ENCODE measurements at places on chromosomes 3 and 15. TPM values are rescaled to one million over a fixed set of nuclear protein-coding genes. Genes with fewer than 3 reads are reported as not detected.

- H3K27me3 ChIP-seq, result peaks cover 15% of the 10 kb centered on the region
- no peak overlapping the region for H3K4me3 ChIP-seq
- no peaks in the 10 kb centered on the region for H3K36me3 ChIP-seq
- peaks cover 19% of the 10 kb centered on the region for H3K4me1 ChIP-seq
Measured at GRCh38 chr15:52114261-52115055, 1.9 kb upstream of the BCL2L10 start.

Gene INSYN1
- not detected for total RNA-seq

Gene RHCG
- not detected for total RNA-seq

DNA sequence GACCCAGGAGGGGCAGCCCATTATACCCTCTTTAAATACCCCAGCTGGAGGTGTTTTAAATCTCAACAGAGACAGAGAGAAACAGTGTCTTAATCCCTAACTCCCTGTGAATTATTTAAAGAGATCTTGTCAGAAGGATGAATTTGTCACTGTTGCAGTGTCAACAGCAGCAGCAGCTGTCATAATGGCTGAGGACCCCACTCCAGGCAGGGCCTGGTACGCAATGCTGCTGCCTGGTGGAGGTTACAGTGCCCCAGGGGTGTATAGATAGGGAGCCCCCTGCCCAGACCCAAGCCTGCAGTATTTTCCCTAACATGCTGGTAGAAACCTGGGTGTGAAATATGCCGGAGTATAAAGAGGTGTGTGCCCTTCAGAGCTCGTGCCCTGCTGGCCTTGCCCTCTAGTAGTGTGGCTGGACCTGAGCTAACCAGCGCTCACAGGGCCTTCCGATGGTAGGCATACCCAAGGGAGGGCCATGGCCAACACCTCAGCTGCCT, 143.0 kb downstream of the EPHB1 start:
- DNase-seq, result no peak
- no peaks in the 10 kb centered on the region for H3K36me3 ChIP-seq
- H3K27me3 ChIP-seq, result peaks cover 3% of the 10 kb centered on the region
- H3K4me3 ChIP-seq, result no peak overlapping the region
- H3K27ac ChIP-seq, result no peak overlapping the region
- H3K4me1 ChIP-seq, result no peaks in the 10 kb centered on the region

Gene RBP2
- total RNA-seq, result not detected

- DNase-seq, result no peak
- no peak overlapping the region for H3K4me3 ChIP-seq
- no peaks in the 10 kb centered on the region for H3K27me3 ChIP-seq
- no peaks in the 10 kb centered on the region for H3K36me3 ChIP-seq
Measured at GRCh38 chr3:176469694-176470205, 727.5 kb downstream of the TBL1XR1 start.

- H3K36me3 ChIP-seq, result peaks cover 6% of the 10 kb centered on the region
- no peaks in the 10 kb centered on the region for H3K27me3 ChIP-seq
- peak overlapping the region; percentile 80 for H3K27ac ChIP-seq
- H3K4me1 ChIP-seq, result peaks cover 41% of the 10 kb centered on the region
- no peak for DNase-seq
Measured at GRCh38 chr3:17740721-17741141, 1.7 kb downstream of the TBC1D5 start.

Gene EFCC1
- total RNA-seq, result 0.12 TPM

Gene PCSK6
- total RNA-seq, result 0.24 TPM

Gene LRCH3
- 50.1 TPM for total RNA-seq

Gene CYP1A2
- total RNA-seq, result not detected

Gene EFL1
- 28.1 TPM for total RNA-seq

GRCh38 chr15:63354821-63355650, 26.6 kb downstream of the CA12 start:
- no peaks in the 10 kb centered on the region for H3K36me3 ChIP-seq
- H3K27me3 ChIP-seq, result peaks cover 5% of the 10 kb centered on the region
- H3K4me1 ChIP-seq, result no peaks in the 10 kb centered on the region
- no peak overlapping the region for H3K27ac ChIP-seq
- DNase-seq, result no peak
- no peak overlapping the region for H3K4me3 ChIP-seq

DNA sequence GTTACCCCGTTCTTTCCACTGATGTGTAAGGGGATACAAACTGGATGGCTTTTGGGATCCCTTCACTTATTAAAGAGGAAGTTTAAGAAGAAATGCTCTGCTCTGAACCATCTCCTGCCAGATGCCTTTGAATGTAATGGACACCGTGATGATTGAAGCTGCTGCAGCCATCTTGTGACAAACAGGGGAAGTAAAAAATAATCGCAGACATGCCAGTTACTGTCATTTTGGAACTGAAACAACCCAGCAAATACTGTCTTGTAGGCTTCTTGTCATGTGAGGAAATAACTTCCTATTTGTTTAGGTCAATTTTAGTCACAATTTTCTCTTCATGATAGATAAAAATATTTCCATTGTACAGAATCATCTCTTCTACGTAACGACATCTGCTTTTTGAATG, 224.0 kb downstream of the CHL1 start:
- H3K27ac ChIP-seq, result no peak overlapping the region
- H3K4me1 ChIP-seq, result no peaks in the 10 kb centered on the region
- H3K4me3 ChIP-seq, result no peak overlapping the region
- no peaks in the 10 kb centered on the region for H3K36me3 ChIP-seq
- no peaks in the 10 kb centered on the region for H3K27me3 ChIP-seq
- DNase-seq, result no peak

DNA sequence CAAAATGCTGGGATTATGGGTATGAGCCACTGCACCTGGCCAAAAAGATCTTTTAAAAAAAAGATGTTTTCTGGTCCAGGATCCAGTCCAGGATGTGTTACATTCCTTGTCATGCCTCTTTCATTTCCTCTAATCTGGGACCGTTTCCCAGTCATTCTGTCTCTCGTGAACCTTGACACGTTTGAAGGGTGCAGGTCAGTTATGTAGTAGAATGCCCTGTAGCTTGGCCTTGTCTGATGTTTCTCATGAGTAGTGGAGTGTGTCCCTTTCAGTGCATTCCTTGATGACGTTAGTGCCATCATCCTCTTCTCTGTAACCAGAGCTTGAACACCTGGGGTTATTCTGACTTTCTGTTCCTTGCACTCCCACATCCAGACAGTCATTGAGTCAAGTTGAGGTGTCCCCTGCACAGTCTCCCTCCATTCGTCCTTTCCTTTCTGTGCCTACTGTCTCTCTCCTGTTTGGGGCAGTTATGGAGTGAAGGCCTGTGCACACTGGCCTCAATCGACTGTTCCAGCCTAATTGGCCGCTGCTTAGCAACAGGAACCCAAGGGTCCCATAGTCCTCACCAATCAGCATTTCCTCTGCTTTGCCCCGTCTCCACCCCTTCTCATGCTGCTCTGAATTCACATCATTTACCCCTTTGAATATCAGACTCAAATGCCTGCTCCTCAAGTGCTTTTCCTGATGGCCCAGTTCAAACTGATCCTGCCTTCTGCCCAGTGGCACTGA, 5.5 kb downstream of the FAM81A start:
- H3K36me3 ChIP-seq, result no peaks in the 10 kb centered on the region
- no peak for DNase-seq
- H3K27me3 ChIP-seq, result peaks cover 19% of the 10 kb centered on the region
